ENCODE measurements at places on chromosomes 2 and 18. TPM values are rescaled to one million over a fixed set of nuclear protein-coding genes. Genes with fewer than 3 reads are reported as not detected.

DNA sequence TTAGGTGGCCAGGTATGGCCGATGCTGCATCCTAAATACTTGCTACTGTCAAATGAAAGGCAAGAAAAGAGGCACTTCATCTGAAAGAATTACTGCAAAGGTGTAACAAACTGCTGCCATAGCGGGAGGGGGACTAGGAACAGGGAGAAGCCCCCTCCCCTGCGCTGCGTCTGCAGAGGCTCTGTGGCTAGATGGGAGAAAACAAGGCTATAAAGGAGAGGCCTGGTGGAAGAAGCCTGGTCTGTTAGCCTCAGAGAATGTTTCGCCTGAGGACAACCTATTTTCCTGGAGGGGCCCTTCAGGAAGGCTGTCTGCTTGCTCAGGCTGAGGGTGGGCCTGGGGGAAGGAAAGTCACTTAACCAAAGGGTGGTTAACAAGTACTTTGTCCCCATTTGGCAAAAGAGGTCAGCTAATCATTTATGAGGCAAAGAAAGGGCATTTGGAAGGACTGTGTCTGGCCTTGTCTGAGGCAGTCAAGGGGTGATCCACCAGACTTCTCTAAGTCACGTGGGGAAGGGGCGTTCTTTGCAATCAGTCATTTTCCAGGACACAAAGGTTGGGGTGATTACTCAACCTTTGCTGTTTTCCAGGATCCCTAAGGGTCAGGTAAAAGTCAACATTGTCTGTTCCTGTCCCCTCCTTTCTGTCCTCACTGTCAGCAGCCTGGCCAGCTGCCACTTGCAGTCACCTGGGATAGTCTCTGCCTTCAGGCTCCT is 103.0 kb upstream of the TMEM200C start:
- H3K36me3 ChIP-seq, result no peaks in the 10 kb centered on the region
- H3K4me1 ChIP-seq, result no peaks in the 10 kb centered on the region
- no peak overlapping the region for H3K27ac ChIP-seq
- no peak overlapping the region for H3K4me3 ChIP-seq
- DNase-seq, result no peak
- no peaks in the 10 kb centered on the region for H3K27me3 ChIP-seq

GRCh38 chr2:9809448-9810088 is 33.7 kb upstream of the TAF1B start:
- H3K4me3 ChIP-seq, result no peak overlapping the region
- no peaks in the 10 kb centered on the region for H3K36me3 ChIP-seq
- H3K27ac ChIP-seq, result peak overlapping the region; percentile 68
- no peaks in the 10 kb centered on the region for H3K27me3 ChIP-seq
- DNase-seq, result no peak

DNA sequence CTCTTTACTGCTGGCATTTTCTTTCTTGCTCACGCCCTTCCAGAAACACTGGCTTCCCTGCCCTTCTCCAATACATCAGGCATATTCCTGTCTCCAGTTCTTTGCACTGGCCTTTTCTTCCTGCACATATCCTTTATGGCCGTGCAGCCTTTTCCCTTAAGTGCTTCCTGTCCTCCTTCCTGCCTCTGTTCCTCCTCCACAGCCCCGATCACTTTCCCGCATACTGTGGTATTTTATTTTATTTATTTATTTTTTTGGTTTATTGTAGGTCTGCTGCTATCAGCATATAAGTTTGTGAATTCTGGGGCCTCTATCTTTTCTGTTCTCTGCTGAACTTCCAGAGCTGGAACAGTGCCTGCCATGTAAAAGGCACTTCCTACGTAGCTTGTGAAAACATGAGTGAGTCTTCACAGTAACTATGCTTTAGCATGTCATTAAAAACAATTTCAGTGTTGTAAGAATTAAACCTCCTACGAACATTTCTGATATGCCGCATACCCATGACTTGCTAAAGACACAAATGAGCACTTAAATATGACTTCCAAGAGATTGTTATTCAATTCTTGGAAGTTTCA is 289.1 kb downstream of the TRIB2 start:
- H3K27me3 ChIP-seq, result no peaks in the 10 kb centered on the region
- H3K4me3 ChIP-seq, result no peak overlapping the region
- H3K4me1 ChIP-seq, result peaks cover 7% of the 10 kb centered on the region
- no peaks in the 10 kb centered on the region for H3K36me3 ChIP-seq
- H3K27ac ChIP-seq, result no peak overlapping the region

- no peaks in the 10 kb centered on the region for H3K27me3 ChIP-seq
- H3K4me1 ChIP-seq, result peaks cover 68% of the 10 kb centered on the region
- peak overlapping the region; percentile 6 for H3K4me3 ChIP-seq
- H3K36me3 ChIP-seq, result no peaks in the 10 kb centered on the region
Measured at GRCh38 chr2:200604571-200605255, 18.9 kb downstream of the AOX1 start.

RUFY4 gene
- total RNA-seq, result not detected

REL gene
- total RNA-seq, result 8.9 TPM

CAD gene
- total RNA-seq, result 85.9 TPM

All from PC-3 (cell line).